Left colon (tissue), 2 donors: ENCODE measurements at places on chromosomes 7 and 10.

- DNase-seq, result no peak
Measured at GRCh38 chr7:117493460-117493859, 13.6 kb downstream of the CFTR start.

- DNase-seq, result no peak
Measured at GRCh38 chr10:71974489-71975021, 10.4 kb downstream of the CHST3 start.

GRCh38 chr7:129271500-129272355, 46.9 kb downstream of the AHCYL2 start:
- DNase-seq, result peak; percentile 28

DNA sequence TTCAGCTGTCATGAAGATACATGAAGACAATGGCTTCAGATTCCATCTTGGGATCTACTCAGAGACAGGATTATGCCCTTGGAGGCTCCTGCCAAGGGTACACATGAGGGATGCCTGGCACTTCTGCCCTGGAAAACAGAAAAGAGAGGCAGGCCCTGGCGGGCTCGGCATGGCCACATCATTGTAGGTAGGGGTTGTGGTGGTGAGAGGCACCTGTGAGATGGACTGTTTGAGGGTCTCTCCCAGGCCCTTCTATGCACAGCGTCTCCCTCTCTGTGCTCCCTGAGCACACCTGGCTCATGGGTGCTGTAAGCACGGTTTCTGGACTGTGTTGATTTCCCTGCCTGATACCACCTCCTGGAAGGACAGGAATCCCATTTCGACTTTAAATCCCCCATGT, 304.3 kb downstream of the GLRX3 start:
- DNase-seq, result no peak

GRCh38 chr7:101226721-101227120, 8.8 kb downstream of the ZNHIT1 start:
- DNase-seq, result no peak

DNA sequence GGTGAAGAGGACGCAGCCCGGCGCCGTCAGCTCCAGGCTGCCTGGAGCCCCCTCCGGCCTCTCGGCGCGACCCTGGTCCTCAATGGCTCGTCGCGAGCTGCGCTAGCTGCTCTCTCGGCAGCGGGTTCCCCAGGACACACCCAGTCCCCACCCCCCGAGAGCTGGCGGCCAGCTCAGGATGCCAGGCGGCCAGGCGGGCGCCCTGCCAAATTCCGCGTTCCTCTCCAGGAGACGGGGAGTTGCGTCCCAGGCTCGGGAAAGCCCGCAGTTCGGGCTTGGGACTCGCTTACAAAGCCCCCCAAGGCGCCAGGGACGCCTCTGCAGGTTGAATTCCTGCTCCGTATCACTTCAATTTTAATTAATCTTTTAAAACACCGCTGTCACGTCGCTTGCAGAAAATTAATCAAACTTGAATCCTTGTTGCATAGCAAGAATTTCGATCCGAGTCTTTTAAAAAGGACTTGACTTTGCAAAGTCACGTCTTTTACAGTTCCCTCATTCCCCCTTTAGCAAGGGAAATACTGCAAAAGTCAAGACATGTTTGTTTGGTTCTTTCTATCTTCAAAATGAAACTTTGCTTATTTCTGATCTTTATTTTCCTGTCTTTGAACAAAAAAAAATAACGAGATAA, 28.2 kb downstream of the SKIDA1 start:
- DNase-seq, result peak; percentile 94

- DNase-seq, result no peak
Measured at GRCh38 chr10:118595064-118595420, 406 bp downstream of the PRLHR start.

GRCh38 chr10:48496831-48497779, 107.8 kb downstream of the ARHGAP22 start:
- DNase-seq, result no peak

DNA sequence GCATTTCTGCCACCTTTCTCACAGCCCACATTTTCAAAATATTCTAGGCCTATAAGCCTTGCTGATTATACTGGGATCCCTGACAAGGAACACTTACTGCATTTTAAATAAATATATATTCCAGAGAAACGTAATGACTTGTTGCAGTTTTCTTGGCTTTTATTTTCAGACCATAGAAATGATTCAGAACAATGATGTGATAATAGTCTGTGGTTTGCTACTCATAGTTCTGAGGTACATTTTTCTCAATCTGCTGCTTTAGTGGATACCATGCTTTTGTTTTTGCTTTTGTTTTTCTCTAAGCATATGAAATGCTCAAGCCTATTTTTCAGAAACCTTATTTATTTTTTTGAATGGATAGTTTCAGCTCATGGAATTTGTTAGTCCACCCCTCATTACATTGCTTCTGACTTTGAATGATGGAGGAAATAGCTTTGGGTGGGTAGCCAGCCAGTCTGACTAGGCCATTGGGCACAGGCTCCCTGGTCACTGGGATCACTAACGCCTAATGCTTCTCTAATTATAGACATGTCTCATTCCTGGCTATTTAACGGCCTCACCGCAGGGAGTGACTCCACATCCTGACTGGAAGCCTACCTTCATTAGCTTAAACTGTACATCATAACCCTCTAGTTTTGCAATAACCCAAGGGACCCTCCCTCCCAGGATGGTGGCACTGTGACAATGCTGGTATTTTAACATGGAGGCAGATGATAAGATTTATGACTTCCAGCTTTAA, 66.1 kb downstream of the MBL2 start:
- no peak for DNase-seq

- no peak for DNase-seq
Measured at GRCh38 chr7:103134836-103135554, 13.9 kb downstream of the NAPEPLD start.

DNA sequence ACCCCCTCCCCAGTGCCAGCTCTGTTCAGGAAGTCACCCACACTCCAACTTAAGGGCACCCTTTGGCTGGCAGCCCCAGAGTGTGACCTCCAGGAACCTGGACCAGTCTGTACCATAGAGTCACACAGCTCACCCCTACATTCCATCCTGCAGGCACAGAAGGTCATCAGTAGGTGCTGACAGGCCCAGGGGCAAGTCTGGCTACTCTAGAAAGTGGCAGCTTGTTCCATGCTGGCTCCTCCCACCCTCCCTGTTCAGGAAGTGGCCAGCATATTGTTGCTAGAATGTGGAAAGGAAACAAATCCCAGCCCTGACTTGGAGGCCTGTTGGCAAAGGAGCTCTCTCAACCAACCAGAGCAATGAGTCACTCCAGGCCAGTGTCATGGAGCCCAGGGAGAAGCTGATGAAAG, 3.2 kb upstream of the NCOA4 start:
- no peak for DNase-seq

GRCh38 chr7:15527648-15528047, 34.2 kb downstream of the AGMO start:
- DNase-seq, result no peak

GRCh38 chr10:6401558-6402348, 178.3 kb downstream of the PRKCQ start:
- DNase-seq, result peak; percentile 74

GRCh38 chr7:100705320-100705752, 585 bp upstream of the POP7 start:
- DNase-seq, result peak; percentile 87

- DNase-seq, result no peak
Measured at GRCh38 chr7:18165166-18165565, 137.5 kb upstream of the PRPS1L1 start.

DNA sequence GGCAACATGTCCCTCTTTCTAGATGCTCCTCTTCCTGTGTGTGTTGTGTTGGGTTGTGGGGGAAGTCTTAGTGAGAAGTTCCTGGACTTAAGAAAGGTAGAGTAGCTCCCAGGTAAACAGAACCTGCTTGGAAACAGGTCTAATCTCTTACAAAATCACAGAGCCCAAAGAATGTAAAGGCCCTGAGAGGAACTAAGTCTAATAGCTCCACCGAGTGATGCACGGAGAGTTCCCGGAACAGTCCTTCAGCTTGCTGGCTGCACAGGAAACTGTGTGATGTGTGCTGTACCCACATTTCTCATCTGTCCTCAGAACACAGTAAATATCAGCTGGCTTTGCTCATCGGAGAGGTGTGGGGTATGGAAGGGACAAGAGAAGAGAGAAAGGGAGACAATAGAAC, 182.6 kb upstream of the LYZL1 start:
- DNase-seq, result no peak

DNA sequence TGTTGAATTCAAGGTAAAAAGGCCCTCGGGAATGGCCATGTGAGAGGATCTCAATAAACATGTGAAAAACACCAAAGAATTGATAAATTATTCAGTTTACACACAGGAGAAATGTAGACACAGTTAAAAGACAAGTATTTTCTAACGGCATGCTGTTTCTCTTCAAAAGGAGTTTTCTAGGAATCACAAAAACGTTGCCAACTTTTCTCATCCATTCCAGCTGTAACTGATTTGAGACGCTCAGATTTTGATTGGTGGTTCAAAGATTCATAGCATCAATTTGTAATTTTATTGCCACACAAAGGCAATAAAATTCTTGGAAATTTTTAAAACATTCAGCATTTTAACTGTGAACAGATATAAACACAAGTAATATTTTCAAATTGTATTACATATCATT, 384.9 kb upstream of the PFKP start:
- DNase-seq, result no peak

GRCh38 chr7:1562116-1562515, 6.1 kb upstream of the TMEM184A start:
- no peak for DNase-seq

GRCh38 chr10:74753442-74754211, 72.8 kb upstream of the KAT6B start:
- peak; percentile 51 for DNase-seq

DNA sequence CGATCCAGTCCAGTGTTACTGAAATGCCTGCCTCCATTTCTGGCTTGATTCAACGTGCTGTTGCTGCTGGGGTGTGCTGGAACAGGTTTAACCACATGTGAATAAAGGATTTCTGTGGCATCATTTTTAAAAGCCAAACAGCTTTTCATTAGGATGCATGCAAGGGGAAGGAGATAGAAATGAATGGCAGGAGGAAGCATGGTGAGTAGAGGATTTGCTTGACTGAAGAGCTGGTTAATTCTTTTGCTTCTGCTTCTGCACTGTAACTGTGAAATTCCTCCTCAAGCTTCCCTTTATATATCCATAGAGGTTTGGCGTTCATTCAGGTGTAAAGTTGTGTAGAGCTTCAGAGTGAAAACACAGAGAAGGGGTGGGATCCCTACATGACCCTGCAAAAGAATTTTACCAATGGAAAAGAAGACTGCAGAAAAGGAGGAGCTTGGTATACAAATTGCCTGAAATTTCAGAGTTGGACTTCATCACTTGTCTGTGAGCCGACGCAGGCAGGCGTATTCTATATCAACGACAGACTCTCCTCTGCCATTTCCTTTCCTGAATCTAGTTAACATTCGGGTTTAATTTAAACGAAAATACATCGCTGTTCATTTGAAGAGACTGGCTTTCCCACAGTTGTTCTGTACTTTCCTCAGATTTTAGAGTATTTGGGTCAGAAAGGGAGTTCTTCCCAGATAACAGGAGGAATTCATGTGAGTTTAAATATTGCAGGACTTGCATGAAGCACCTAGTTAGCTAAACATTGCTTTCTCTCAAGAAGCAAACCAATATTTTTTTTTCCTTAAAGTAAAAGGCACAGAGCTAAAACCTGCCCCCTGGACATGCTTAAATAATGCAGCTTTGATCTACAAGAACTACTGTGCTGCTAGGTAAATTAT, at the start of gene SOSTDC1:
TSS of gene SOSTDC1 (minus strand) at position 270 of the 893 bp plus-strand sequence. CDS start at position 200, 70 bp downstream.
- no peak for DNase-seq

- no peak for DNase-seq
Measured at GRCh38 chr7:14687241-14687640, 215.3 kb downstream of the DGKB start.

DNA sequence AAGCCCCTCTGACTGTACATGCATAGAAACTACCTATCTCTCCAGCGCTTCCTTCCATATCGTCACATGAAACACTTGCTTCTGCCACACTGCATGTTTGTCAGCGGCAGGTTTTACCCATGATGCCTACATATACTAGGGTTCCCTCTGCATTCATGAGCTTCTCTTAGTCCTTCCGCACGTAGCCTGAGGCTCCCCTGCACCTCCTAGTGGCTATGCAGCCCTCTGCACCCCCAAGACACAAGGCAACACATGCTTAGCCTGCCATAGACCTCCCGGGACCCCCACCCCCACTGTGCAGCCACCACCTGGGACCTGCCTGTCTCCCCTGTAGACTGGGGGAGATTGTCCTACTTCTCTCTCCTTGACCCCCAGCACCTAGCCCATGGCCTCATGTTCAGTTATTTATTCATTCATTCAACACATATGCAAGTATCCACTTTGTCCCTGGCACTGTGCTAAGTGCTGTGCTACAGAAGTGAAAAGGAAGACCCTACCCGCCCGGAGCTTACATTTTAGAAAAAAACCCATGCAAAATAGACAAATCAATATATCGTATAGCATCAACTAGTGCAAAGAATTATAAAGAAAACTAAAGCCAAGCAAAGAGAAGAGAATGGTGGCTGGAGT, 23.5 kb downstream of the TMEM273 start:
- DNase-seq, result peak; percentile 39

DNA sequence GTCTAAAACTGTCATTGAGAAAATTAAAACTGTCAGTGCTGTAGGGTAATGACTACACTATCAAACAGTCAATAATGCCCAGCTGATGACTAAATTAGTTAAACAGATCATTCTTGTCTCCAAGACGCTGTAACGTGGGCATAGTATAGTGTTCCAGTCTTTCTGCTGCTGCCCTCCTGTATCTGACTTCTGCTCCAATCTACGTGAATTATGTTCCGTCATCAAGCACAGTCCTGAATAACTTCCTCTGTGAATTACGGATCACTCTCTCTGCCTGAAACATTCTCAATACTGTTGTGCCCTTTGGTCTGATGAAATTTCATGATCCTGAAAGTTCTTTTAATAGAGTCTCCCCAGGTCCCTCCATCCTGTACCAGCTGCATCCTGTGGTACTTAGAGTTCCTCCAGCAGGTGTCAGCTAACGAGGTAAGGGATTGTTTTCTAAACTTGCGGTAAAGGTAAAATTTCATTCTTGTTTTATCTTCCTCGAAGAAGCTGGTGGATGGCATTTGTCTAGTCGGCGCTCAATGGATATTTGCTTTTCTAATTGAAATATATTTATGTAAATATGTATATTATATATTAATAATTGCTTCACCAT, 393.5 kb upstream of the ADARB2 start:
- DNase-seq, result no peak

GRCh38 chr10:78960316-78960800, 108.4 kb upstream of the ZMIZ1 start:
- peak; percentile 43 for DNase-seq

DNA sequence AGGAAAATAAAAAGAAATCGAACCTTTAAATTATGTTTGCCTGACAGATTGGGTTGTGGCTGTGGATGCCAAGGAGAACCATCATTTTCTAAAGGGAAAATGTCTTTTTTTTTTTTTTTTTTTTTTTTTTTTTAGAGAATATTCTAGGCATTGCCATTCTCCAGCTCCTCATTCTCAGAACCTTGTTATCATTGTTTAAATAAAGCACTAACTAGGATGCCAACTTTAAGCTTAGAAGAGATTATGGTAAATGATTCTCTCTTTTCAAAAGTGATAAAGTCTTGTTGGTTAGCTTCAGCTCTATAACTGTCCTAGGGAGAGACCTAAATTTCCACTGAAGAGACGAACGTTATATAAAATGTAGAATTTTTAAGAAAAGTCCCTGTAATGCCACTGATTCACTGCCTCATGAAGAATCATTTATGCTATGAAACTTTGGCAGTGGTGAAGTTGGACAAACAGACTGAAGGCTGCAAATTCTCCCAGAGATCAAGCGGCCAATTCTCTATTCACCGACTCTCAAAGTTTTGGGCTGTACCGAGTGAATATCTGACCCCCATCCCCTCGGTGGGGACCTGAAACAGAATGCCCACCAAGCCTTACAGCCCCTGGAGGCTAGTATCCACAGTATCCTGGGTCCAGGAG, 207.9 kb upstream of the PITRM1 start:
- DNase-seq, result no peak
